ENCODE measurements at places on chromosomes 3 and 15.

- DNase-seq: no peak
These were observed 58.7 kb downstream of the CRTC3 start for GRCh38 chr15:90588427-90588826.

DNA sequence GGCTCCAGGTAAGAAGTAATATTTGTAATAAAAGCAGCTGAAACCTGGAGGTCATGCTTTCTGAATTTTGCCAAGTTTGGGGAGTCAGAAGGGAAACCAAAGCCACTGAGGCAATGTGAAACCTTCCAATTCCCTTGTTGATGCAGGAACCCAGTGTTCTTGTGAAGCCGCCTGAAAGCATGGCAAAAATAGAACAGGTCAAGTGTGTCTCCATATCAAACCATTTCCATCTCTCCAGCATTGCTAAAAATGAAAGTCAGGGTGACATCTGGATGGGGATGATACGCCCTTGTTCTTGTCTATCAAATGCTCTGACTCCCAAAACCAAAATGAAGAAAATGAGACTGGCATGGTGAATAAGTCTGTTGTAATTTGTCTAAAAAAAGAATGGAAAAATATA lies 362.5 kb downstream of the VPS13C start:
- no peak for DNase-seq

DNA sequence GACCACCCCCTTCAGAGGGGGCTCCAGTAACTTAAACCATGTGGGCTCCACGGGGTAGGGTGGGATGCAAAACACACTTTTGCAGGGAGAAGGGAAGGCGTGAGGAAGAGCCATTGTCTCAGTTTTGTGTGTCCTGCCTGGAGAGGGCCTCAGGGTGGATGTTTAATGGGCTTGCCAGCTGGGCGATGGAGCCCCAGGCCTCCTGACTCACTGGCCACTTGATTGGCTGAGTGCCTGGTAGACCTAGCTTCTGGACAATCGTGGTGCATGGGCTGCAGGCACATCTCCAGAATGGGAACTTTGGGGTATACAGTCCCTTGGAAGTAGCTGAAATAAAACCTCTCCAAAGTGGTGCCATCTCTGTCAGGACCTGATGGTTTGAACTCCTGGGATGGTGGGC lies 118.3 kb upstream of the MRPS22 start:
- no peak for DNase-seq

GRCh38 chr15:65906396-65906795 lies 37.1 kb downstream of the RAB11A start:
- DNase-seq: no peak

GRCh38 chr3:46848271-46849044 lies 14.8 kb downstream of the MYL3 start:
- DNase-seq: no peak

DNA sequence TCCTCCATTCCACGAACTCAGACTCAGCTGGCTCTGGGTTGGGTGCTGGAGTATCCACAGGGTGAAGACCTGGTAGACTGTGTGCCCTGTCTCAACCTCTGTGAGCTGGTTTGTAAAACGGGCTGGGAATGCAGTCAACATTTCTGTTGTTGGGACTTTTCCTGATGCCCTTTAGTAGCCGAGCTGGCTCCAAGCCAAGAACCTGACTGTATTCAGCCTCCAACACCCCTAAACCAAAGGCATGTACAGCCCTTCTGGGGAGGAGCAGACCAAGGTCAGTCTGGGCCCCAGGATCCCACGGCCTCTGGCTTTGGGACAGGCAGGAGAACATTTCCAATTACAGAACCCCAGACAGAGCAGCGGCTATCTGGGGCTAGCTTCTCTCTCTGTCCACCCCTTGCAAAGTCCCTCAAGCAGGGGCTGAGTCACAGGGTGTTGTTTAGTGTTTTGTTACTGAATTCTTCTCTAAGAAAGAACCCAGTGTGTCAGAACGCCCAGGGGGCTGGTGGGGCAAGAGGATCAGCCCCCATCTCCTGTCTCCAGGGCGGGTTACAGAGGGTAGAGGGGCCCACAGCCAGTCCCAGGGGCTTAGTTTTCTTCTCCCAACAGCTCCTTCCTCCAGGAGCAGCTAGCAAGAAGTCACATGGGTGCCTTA lies 56.8 kb upstream of the SLC6A6 start:
- DNase-seq: no peak

DNA sequence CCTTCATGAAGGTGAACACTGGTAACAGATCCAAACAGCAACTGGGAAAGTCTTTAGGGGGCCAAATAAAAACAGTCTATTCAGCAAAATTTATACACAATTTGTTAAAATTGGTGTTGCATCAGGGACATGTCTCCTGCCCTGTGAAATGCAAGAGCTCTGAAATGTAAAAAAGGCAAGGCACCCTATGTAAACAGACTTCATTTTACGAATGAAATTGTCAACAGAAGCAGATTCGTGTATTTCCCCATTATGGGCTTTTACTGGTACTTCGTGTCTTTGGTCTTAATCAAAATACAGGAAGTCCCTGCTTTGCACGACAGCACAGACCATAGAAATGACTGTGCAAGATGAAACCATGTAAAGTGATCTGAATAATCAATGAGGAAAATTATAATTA lies 127.3 kb upstream of the THBS1 start:
- no peak for DNase-seq

DNA sequence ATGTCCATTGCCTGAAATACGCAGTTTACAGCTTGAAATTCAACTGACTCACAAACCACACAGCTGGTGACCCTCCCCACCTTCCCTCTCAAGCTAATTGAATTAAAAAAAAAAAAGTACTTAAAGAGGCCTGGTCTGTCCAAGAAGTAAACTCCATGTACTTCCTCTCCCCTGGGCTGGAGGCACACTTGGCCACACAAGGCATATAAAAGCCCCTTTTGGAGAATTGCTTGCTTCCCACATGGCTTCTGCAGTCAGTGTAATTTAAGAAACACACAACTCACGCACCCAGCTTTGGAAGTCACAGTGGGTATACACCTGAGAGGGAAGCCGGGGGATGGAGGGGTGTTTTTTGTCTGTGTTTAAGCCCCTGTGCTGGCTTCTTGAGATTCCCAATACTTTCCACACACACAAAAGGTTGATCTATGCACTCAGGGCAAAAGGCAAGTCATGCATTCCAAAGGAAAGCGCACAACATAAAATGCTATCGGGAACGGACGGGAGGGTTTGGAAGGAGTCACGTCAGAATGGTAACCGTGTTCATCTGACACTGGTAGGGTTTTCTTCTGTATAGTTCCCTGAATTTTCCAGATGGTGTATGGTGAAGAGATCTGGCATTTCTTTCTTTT lies 106.6 kb upstream of the ALDH1A3 start:
- no peak for DNase-seq

- DNase-seq: no peak
These were observed 48.9 kb downstream of the CD200R1 start for GRCh38 chr3:112925969-112926368.

DNA sequence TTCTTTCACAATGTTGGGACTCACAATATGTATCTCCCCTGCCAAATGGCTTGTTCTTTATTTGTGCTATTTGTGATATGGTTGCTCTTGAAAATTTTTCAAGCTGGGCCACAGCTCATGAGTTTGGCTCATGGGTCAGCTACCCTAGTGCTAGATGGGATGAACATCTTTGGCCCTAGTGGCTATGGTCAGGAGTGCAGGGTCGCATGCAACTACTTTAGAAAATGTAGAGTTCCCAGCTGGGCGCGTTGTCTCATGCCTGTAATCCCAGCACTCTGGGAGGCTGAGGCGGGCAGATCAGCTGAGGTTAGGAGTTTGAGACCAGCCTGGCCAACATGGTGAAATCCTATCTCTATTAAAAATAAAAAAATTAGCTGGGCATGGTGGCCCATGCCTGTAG lies 55.8 kb downstream of the POLR2M start:
- no peak for DNase-seq

DNA sequence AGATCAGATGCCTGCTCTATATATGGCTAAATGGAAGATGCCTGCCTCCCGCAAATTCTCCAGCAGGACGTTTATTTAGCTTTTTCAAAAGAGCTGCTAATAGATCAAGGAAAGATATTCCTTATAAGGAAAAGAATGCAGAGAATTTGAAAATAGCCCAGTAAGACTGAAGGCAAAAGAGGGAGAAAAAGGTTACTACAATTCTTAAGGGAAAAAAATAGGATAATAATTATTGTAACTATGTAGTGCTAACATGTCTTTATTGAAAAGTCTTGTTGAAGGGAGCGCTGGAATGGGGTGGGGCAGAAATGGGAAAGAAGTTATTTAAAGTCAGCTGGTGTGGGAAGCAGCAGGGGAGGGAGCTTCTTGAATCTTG lies 2.9 kb downstream of the TPM1 start:
- no peak for DNase-seq

DNA sequence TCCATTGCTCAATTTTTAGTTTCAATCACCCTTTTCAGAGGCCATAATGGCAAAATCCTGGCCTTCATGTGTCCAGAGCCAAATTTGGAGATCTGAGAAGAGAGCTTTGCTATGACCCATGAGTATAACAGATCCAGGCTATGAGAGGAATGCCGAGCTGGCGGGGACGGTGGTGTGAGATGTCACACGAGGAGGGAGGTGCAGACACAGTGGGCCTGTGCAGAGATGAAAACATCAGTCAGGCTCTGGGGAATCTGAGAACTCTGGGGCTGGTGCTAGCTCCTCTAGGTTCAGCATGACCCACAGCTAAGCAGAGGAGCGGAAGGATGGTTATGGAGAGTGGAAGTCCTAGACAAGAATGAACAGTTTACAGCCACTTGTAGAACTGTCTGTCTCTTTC lies 398.3 kb upstream of the ATP10A start:
- no peak for DNase-seq

DNA sequence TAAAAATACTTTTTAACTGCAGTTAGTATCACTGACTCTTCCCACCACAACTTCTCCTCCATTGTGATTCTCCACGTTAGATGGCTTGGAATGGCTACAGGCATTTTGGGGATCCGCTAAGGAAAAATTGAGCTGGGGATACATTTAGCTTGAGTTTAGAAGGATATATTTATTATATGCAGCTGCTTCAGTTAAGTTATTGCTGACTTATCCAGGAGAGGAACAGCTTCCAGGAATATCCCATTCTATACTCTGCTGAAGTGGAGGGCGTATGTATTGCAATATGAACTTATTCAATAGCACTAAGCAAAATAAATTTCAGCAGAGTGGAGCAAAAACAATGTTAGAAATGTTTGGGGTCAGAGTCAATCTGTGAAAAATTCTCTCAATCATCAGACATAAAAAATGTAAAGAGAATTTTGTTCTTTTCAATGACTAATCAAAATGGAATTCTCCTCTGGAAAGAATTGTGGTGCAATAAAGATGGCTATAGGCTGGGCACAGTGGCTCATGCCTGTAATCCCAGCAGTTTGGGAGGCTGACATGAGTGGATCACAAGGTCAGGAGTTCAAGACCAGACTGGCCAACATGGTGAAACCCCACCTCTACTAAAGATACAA lies 84.7 kb downstream of the NCEH1 start:
- DNase-seq: no peak

DNA sequence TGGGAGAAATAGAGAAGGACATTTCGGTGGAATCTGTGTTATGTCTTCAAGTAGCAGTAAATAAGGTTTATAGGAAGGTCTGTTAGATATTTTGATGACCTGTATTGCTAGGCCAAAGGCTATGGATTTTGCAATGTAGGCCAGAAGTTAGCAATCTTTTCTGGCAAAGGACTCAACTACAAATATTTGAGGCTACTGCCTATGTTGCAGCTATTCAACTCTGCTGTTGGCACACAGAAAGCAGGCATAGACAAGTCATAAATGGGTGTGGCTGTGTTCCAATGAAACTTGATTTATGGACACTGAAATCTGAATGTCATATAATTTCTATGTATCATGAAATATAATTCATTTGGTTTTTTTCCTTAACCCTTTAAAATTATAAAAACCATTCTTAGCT lies 438.7 kb upstream of the C2CD4B start:
- DNase-seq: no peak

DNA sequence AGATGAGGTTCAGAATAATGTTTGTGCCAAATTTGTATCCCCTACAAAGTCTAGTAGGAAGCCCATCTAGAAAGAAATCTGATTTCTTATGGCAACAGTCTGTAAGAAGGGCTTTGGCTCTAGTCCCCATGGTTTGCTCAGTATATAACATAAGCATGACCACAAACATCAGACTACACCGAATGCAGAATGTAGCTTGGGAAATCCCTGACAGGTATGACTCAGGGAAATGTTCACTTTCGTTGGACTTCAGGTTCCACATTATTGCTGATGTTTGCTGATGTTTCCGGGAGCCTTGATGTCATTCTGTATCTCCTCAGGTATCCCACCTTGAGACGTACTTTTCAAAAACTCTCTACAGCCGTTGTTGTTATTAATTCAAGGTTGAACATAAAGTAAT lies 304.4 kb upstream of the TGFBR2 start:
- DNase-seq: no peak

DNA sequence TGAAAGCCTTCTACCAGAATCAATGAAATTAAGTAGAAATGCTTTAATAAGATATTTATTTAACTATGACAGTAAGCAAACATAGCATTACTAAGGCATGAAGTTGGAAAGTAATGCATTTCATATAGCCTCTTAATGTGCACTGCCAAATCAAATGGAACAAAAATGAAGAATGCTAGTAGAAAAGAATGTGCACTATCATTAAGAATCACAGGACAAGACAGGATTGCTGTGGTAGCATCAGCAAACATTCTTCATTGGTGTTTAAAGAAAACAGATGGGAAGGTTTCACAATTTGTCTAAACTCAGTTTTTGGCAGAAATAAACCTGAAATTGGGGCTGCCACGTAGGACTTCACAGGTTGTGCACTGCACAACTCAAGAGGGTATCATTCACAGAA lies 168.9 kb downstream of the CNTN3 start:
- DNase-seq: no peak

DNA sequence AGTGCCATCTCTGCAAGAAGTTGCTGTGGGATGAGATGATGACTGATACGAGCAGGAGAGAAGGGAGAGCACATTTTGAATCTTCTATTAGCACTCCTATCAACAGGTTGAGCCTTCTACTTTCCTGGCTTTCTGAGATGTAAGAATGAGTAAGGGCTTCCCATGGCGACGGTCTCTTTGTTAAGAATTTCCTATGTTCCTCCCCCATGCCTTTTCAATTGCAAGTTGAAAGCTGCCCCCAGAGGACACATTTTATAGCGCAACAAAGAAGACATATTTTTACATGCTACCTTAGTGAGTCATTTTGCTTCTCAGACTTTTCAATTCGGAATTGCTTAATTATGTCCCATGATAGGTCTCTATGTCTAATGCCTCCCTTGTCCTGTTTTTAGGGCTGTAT lies 71.3 kb upstream of the LRTM1 start:
- DNase-seq: no peak

- DNase-seq: no peak
These were observed 437.2 kb downstream of the SI start for GRCh38 chr3:164641071-164641470.

- no peak for DNase-seq
These were observed 64.9 kb upstream of the LIMD1 start for GRCh38 chr3:45529697-45530096.

DNA sequence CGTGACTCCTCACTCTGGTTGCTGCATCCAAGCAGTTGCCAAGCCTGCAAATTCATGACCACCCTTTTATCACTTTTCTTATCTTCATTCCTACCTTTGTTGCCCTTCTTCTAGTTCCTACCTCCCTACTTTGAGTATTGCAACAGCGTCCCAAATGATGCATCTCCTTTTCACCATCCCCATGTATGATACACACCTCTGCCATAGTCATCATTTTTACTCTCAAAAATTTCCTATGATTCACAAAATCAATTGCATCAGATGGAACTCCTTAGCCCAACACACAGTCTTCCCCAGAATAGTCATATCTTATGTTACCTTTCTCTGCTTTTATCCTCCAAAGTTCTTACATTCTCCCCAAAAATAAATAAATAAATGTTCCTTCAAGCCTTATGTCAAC lies 262.6 kb downstream of the TBL1XR1 start:
- DNase-seq: no peak
